ENCODE measurements at places on chromosomes 1 and 21.

DNA sequence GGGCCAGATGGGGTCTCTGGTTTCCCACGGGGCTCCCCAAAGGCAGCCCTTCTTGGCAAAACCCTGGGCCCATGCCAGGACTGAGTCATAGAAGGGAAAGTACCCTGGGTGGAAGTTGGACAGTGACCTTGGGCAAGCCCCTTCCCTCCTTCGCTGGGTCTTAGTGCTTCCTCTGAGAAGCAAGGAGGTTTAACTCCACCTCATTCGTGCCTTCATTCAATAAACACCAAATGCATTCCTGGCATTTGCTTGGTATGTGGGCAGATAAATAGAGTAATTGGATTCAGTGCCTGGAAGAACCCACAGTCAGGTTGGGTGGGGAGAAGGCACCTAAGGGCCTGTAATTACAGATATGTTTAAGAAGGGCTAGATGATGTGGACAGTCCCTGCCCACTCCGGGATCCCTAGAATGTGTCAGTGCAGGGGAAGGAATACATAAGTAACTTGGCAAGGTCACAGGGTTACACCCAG lies 36.3 kb upstream of the CITED4 start:
- DNase-seq, result no peak

DNA sequence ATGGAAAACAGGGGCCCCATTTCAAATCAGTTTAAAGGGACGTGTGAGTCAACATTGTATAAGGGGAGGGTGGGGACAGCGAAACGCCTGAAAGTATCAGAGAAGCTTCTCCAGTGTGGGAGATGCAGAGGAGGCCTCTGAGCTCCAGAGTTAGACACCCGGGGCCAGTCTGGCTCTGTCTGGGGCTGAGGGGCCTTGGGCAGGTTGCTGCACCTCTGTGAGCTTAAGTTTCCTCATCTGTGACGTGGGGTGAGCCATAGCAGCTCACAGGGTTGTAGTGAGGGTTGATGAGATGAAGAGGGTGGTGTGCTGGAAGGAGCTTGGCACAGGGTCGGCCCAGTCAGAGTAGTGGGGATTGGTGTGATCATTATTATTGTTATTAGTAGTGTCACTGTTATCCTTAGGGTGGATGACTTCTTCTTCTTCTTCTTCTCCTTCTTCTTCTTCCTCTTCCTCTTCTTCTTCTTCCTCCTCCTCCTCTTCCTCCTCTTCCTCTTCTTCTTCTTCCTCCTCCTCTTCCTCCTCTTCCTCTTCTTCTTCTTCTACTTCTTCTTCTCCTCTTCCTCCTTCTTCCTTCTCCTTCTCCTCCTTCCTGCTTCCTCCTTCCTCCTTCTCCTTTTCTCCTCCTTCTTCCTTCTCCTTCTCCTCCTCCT lies 282.0 kb downstream of the PTPRU start:
- DNase-seq, result no peak

DNA sequence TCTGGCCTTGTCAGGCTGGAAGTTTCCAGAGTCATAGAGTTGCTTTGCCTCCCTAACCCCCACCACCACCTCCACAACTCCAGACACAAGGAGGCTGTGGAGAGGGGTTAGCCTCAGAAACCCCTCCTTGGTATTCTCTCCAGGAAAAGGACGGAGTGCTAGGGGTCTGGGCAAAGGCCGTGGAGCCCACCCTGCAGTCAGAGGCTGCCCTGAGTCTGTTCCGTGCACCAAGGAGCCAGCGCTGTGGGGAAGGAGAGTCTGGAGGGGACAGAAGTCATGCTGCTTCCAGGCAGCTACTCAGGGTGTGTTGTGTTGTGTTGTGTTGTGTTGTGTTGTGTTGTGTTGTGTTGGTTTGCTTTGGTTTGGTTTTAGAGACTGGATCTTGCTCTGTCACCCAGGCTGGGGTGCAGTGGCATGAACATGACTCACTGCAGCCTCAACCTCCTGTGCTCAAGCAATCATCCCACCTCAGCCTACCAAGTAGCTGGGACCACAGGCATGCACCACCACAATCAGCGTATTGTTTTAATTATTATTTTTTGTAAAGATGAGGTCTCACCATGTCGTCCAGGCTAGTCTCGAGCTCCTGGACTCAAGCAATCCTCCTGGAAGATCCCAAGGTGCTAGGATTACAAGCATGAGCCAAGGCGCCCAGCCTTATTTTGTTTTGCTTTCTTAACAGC lies 122.2 kb upstream of the TMEM51 start:
- no peak for DNase-seq

DNA sequence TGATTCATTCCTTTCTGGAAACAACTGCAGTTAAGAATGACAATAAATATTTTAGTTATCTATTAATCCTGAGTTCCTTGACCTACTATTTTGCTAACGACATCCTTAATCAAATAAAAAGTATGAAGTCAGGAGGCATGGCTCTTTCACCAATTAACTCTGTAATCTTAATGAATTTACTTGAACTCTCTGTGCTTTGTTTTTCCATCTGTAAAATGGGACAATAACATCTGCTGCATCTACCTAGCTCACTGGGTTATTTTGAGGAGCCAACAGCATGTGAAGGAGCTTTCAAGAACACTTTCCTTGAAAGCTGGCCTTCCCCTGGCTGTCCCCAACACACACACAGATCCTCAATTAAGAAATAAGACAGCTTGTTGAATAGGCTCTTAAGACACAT lies 47.9 kb downstream of the COLGALT2 start:
- no peak for DNase-seq

GRCh38 chr1:234692966-234693580 lies 83.1 kb upstream of the IRF2BP2 start:
- DNase-seq, result no peak

DNA sequence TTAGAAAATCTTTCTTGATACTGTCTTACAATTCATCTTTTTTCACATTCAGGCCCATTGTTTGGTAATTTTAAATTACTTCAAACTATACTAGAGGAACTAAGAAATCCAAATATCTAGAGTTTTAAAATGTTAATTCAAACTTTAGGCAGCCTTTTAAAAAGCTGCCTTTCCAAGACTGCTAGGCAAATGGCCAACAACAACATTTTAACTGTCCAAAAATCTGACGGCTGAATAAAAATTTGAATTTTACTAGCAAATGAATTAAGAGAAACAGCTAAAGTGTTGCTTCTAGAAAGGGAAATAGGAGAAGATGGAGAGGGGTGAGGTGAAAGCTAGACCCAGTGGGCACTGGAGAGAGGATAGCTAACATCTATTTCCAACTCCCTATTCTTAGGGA lies 17.2 kb downstream of the DPYD start:
- no peak for DNase-seq

DNA sequence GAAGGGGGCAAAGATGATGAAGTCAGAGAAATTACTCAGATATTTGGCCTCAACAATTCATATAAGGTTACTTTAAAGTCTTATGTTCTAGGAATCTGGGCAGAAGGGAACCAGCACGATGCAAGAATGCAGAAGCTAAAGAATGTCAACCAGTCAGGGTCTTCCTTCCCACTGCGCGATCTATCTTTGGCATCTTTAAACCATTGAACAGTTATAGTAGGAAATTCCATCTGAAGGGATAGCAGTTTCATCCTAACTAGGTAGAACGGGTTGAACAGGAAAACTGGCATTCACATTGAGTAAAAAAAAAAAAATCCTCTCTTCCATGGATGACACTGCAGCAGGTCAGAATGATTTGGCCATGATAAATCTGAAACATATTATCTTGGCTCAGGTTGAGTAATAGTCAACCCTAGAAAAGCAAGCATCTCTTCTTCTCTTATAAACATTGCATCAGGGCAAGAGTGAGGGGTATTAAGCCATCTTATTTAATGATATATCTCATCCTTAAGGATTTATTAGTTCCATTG lies 6.3 kb downstream of the CRCT1 start:
- DNase-seq, result no peak

GRCh38 chr1:204883405-204883804 lies 12.7 kb downstream of the NFASC start:
- DNase-seq, result no peak

DNA sequence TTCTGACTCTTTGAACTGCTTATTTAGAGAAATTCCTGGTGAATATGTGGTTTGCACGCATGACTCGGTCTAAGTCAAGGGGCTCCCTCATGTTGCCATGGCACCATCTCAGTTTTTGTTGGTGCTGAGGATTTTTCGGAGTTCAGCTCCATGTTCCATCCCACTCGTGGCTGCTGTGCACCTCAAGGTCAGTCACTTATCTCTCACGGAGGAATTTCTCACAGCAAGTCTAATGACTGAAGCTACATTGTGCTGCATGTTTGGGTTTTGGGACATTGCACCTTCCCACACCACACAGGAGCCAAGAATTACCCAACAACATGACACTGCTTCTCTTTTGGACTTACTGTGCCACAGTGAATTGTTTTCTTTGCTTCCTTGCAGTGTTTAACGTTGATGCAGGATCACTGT lies 269.9 kb downstream of the NCAM2 start:
- no peak for DNase-seq

DNA sequence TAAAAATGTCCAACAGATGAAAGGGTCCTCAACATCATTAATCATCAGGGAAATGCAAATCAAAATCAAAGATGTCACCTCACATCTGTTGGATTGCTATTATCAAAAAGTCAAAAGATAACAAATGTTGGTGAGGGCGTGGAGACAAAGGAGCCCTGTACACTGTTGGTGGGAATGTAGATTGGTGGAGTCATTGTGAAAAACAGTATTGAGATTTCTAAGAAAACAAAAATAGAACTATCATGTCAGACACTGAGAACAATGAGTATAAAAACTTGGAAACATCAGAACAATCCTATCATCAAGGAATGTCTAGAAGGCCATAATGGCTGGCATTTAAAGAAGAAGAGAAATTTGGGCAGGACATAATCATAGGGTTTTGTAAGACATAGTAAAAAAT lies 209.2 kb upstream of the PTGFR start:
- no peak for DNase-seq
